ENCODE measurements at places on chromosomes 11 and 22.

DNA sequence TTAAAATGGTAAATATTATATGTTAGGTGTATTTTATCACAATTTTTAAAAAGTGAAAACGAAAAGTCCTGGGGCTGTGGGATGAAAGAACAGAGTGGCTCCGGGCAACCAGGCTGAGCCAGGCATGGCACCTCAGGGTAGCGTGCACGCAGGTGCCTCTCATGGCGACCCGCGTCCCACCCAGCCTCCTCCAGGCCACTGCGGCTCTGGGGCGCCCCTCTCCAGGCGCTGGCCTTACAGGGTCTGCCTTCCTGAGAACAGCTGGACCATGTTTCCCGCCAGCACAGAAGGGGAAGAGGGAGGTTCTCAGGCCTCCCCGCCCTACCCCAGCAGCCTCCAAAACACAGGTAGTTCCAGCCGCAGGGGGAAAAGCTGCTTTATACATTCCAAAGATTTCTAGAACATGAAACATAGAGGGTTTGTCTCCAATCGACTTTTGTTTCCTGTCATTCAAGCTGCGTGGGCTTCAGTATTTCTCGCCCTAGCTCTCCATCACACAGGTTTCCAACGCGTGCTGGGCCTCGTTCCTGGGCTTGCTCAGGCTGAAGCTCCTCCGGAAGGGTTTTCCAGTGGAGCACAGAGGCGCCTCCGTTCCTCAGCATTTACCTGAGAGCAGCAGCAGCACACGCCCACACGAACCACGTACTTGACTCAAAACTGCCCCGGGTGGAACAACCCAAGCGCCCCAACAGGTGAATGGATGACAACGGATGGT is 10.5 kb downstream of the EHD1 start:
- no peak for DNase-seq

- no peak for DNase-seq
Measured at GRCh38 chr11:108672113-108672512, 7.2 kb downstream of the DDX10 start.

DNA sequence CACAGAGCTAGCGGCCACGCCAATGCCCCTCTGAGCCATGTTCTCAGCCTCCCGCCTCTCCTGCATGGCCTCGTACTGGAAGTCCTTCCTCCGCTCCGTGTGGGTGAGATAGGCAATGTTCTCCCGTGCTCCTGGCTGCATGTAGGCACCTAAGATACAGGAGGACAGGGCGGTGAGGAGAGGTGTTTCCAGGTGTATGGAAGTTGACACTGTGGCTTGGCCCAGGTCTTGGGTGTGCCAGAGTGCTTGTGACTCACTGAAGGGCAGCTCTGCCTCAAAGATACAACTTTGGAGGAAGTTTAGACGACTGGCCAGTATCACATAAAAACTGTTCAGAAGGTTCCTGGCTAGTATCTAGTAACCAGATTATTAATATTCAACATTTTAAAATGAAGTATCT is 8.5 kb downstream of the SRRD start:
- DNase-seq: no peak

DNA sequence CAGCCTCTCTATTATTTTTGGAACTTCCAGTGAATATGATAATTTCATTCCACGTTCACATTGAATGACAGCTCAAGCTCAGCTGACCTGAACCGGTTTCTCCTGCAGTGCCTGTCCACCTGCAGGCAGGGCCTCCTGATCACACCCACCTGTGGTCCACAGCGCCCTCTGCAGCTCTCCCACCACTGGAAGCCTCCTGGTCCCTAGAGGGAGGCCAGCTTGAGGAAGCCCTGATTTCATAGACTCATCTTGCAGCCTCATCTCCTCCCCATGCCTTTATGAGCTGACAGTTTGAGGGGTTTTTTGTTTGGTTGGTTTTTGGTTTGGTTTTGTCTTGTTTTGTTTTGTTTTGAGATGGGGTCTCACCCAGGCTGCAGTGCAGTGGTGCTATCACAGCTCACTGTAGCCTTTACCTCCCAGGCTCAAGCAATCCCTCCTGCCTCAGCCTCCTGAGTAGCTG is 29.9 kb upstream of the MALAT1 start:
- no peak for DNase-seq

- DNase-seq: no peak
Measured at GRCh38 chr22:47835726-47836125, 1073.3 kb downstream of the TBC1D22A start.

GRCh38 chr11:64762674-64763525 is 3.1 kb upstream of the PYGM start:
- DNase-seq: no peak

GRCh38 chr11:45089251-45089650 is 57.2 kb upstream of the PRDM11 start:
- no peak for DNase-seq

DNA sequence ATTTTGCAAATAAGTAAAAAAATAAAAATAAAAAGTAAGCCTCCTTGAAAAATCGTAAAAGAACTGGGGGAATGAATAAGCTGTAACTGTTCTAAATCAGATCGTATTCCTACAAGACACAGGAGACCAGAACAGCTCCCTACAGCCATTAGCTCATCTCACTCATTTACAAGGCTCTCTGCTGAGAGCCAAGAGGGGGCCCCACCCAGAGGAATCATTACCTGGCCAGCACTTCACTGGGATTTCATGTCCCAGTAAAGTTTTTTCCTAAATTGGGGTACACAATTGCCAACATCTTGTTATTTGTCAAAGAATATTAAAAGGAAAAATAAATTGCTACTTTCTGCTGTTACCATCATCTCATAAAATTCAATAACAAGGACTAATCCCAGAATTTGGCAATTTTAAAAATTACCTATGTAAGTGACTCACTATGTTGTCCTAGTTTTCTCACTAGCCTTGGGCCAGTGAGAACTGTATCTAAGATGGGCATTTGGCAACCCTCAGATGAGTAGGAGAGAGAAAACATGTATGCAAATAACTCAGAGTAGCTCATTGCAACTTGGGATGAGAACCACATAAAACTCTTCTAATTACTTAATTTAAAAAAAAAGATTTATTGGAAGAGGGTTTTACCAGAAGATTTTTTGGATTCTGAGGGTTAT is 18.4 kb upstream of the SMTN start:
- DNase-seq: no peak
